ENCODE measurements at places on chromosomes 6 and 20.

- no peak for DNase-seq
Observed at GRCh38 chr20:40410028-40410427, 279.0 kb downstream of the MAFB start.

DNA sequence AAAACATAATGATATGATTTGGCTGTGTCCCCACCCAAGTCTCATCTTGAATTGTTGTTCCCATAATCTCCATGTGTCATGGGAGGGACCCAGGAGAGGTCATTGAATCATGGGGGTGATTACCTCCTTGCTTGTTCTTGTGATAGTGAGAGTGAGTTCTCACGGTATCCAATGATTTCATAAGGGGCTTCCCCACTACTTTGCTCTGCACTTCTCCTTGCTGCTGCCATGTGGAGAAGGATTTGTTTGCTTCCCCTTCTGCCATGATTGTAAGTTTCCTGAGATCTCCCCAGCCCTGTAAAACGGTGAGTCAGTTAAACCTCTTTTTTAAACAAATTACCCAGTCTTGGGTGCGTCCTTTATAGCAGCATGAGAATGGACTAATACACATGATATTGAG is 156.8 kb upstream of the PLCB4 start:
- no peak for DNase-seq

GRCh38 chr6:143677577-143677890 is 231 bp upstream of the PHACTR2 start:
- DNase-seq = no peak

DNA sequence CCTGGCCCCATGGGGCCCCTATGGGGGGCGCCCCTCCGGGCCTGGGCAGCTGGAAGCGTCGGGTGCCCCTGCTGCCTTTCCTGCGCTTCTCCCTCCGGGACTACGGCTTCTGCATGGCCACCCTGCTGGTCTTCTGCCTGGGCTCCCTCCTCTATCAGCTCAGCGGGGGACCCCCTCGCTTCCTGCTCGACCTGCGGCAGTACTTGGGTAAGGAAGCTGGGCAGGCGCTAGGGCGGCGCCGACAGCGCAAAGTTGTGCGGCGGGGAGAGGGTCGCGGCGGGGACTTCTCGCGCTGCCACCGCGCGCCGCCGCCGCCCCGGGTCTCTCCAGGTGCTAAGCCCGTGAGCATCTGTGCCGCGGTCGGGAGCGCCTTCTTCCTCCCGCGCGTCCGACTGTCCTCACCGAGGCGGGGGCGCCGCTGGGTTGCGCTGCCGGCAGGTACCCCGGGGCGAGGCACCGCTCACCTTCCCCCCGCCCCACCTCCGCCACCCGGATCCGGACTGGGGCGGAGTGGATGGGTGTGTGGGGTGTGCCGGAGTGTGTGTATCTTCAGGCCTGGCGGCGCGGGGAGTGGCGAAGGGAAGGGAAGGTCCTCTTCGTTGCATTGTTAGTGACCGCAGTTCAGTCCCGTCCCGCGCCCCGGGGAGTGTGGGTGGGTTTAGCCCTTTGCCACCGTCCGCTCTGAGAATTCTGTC is 788 bp downstream of the UST start:
- no peak for DNase-seq

DNA sequence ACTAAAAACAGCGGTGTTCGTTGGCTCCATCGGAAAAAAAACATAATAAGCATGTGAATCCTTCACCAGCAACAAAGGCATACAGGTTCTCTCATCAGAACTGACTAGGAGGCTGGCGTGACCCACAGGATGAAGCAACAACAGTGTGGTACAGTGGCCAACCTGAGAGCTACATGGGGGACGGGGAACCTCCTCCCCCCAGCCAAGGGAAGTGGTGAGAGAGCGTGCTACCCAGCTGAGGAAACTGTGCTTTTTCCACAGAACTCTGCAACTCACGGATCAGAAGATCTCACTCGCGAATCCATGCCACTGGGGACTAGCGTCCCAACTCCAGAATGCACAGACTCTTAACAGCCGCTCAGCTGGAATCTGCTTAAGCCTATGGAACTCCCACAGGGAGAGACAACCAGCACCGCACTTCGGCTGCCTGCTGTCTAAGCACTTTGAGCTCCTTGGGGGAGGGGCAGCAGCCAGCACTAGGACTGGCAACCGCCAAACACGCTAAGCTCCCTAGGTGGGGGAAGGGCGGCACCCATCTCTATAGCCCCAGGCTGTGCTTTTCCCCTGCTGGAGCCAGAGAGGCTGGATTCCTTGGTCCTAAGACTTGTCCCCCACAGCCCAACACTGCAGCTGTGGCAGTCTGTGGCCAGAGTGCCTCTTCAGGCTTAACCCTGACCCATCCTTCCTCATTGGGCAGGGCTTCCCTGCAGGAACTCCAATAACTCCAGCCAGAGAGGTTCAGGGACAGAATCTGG is 538.3 kb upstream of the BTBD3 start:
- no peak for DNase-seq

GRCh38 chr6:157264701-157265100 is 58.6 kb downstream of the TMEM242 start:
- no peak for DNase-seq

DNA sequence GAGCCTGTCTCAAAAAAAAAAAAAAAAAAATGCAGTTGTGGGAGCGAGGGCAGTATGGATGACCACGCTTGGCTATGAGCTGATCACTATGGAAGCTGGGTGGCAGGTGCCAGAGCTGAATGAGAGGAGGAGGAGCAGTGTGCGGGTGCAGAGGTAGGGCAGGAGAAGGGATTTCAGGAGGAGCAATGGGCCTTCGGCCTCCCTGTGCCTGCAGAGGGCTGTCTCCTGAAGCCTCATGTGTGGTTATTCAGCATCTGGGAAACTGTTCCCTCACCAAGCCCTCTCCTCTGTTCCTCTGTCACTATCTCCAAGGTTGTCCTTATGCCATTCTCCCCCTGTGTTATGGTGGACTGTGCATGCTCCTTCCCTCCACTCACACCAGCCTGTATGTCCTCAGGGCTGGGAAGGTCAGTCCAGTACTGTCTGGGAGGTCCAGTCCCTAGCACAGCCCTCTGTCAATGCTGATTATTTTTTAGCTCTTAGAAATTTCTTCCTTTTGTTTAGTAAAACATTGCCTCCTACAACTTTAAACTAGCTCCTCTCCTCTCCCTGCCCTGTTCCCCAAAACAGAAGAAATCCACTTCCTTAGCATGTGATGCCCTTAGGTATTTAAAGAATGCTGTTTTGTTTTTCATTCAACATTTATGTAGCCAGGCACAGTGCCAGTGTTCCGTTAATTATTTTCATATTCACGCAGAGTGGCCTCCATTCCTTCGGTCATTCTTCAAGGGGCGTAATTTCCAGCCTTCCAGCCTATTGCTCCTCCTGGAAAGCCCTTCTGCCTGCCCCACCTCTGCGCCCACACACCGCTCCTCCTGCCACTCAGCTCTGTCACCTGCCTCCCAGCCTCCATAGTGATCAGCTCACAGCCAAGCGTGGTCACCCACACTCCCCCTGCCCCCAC is 48.9 kb downstream of the CNBD2 start:
- DNase-seq = no peak

GRCh38 chr6:137490961-137491360 is 3.2 kb downstream of the OLIG3 start:
- DNase-seq = no peak

DNA sequence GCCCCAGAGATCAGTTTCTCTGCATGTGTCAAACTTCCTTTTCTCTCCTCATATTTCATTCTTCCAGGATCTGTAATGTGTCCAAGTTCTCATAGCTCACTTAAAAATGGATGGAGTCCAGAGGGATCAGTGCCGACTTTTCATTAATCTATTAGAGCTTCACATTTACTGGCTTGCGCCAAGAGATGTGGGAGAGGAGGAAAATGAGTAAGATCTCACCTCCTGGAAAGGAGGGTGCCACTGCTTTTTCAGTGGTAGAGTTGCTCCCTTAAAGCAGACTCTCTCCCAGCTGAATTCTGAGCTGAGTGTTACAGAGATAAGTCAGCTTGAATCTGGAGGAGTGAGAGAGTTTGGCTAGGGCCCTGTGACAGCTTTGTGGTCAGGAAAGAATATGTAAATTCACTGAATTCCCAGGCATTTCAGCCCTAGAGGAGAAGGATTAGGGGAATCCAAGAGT is 175.9 kb downstream of the SOX4 start:
- no peak for DNase-seq

DNA sequence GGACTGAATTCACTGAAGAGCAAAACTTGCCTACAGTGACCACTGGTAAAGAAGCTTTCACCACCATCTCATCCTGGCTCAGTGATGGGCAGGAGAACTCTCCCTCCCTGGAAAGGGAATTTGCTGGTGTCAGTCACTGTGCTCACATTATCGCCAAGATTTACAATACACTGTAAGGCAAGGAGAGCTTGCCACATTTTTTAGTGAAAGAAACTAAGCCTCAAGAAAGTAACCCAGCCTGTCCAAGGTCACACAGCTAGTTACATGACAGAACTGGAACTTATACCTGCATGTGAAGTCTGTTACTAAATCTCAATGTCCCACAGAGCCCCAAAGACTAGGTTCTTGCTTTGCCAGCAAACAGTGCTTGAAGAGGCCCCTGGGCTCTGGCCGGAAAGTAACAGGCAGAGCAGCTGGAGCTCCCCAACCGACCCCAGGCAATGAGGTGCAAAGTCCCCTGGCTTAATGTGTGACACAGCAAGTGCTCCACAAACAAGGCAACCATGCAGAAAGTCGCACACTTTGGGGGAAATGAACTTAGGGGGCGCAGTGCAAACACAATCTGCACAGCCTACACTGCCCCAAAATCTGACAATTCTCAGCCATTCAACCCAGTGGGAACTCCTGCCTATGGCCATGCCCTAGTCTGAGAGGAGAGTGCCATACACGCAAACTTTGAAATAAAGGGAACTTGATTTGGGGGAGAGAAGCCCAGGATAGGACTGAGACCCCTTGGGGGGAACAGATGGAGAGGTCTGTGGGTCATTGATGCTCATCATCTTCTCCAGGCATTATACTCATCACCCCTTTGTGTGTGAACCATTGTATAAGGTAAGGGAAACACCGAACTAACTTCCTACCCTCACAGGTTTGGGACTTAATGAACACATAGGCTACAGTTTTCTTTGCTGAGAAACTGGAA is 1.9 kb downstream of the BCL2L1 start:
- DNase-seq = peak; percentile 32

DNA sequence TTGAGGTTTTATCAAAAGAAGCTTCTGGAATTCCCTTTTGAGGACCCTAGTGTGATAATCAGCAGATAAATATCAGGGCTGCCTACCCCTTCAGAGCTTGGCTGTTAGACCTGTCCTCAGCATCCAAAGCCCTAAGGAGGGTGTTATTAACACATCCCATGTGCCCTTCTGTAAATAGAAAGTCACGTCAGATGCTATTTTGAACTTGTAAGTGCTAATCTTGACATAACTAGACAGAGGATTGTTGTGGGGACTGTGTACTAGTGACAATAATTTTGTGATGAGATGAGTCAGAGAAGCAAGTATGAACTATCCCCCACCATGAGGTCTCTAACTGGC is 4.9 kb upstream of the LAMA4 start:
- DNase-seq = no peak

DNA sequence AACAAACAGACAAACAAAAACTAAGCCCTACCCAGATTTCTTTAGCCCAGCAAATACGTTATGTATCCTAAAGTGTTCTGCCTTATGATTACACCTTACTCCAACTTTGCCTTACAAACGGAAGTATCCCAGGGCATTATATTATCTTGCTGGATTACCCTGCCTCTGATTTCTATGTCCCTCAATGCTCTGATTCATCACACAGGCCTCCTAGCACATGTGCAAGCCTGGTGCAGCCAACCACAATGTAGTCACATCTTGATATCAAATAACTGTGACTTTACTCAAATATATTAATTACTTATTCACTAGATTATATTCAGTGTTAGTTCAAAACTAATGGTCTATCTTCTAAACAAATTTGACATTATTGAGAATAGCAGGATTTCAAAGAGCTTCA is 598.6 kb downstream of the TBC1D32 start:
- no peak for DNase-seq

GRCh38 chr6:120785459-120786086 is 548.7 kb downstream of the TBC1D32 start:
- DNase-seq = no peak

- no peak for DNase-seq
Observed at GRCh38 chr6:144413418-144413817, 128.3 kb downstream of the UTRN start.

GRCh38 chr6:17015551-17016381 is 86.1 kb upstream of the STMND1 start:
- no peak for DNase-seq

DNA sequence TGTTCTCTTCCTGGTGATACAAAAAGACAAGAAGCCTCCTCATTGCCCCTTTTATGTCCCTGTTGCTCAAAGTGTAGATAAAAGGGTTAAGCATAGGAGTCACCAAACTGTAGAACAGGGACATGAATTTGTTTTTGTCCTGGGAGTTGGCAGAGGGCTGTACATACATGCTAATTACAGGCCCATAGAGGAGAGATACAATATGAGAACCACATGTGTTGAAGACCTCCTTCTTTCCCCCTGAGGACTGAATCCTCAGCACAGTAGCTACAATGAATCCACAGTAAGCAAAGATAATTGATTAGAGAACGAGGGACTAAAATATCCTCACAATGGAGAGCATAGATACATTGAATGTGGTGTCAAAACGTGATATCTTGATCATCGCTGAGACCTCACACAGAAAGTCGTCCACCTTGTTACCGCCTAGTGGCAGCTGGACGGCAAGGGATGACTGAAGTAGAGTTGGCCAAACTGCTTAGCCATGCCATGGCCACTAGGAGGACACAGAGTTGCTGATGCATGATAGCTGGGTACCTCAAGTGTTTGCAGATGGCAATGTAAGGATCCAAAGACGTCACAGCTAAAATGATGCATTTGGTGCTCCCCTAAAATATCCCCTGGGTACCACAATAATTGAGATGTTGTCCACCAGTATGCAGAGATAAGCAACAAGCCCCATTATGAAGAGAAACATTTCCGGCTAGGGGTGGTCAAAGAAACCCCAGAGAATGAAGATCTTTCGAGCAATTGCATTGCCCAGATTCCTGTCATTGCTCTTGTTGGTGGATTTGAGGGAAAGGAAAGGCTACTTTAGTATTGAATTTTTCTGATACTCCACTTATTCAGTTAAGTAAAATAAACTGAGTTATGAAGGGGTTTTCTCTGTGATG is 15.0 kb downstream of the OR2B3 start:
- no peak for DNase-seq

GRCh38 chr6:40804905-40805304 is 217.7 kb upstream of the LRFN2 start:
- DNase-seq = no peak

GRCh38 chr6:127173156-127173940 is 54.9 kb downstream of the RSPO3 start:
- no peak for DNase-seq

- DNase-seq = no peak
Observed at GRCh38 chr6:72699159-72699558, 77.3 kb downstream of the KCNQ5 start.

GRCh38 chr6:35017411-35018181 is 123.5 kb downstream of the TCP11 start:
- DNase-seq = no peak

DNA sequence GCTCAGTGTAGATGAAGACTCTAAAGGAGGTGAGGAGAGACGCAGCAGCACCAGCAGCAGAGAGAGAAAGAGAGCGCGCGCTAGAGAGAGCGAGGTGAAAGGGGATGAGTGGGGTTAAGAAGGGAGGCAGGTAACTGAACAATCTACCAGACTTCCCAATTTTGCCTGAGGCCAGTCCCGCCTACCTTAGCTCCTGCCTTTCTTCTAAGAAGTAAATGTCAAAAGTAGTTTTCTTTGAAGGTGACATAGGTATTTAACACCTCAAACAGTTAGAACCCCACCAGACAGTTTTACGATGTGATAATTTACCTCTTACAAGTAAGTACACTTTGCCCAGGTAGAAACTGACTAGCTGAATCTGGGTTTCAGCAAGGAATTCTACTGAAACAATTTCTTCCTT is 132.0 kb upstream of the EEF1E1 start:
- DNase-seq = no peak
